Amygdala (tissue), 56 donors: ENCODE measurements at places on chromosomes 16 and 17.
A peak's percentile ranks its signal among the peaks of the same experiment; 100 is the strongest.

DNA sequence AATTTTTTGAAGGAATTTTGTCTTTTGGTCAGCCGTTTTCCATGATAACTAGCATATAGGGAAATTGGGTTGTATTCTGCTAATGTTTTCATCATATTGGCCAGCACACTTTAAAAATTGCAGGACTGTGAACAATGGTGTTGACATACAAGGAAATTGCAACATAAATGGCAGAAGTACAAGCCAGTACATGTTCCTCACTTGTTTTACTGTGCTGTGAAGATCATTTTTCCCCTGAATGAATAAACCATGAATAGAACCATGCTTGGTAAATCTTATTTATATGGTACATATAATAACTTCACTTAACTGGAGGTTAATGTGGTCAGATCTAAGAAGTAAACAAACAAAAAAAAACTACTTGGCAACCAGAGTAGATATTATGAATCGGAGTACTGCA lies 22.8 kb downstream of the OMG start:
- DNase-seq = no peak

GRCh38 chr17:74446551-74447500 lies 14.9 kb downstream of the GPRC5C start:
- DNase-seq = peak; percentile 39

- no peak for DNase-seq
These were observed 179.0 kb downstream of the HAPSTR1 start for GRCh38 chr16:9270424-9270823.

DNA sequence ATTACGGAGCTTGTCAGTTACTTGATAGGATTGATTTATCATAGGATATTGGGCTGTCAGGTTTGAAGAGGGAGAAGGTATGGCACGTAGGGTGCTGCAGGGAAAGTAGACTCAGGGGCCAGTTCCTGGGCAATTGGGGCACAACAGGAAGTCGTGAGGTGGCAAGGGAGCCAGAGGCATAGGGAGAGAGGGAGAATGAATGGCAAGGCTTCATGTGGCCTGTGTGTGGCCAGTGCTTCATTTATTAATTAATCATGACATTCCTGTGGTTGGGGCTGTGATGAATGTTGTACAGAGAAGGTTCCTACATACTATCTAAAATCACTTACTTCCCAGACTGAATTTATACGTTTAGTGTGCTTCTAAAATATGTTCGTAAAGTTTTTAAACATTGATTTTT lies 19.3 kb downstream of the MFSD11 start:
- DNase-seq = no peak

- no peak for DNase-seq
These were observed 44.6 kb downstream of the MRM3 start for GRCh38 chr17:826778-827177.

DNA sequence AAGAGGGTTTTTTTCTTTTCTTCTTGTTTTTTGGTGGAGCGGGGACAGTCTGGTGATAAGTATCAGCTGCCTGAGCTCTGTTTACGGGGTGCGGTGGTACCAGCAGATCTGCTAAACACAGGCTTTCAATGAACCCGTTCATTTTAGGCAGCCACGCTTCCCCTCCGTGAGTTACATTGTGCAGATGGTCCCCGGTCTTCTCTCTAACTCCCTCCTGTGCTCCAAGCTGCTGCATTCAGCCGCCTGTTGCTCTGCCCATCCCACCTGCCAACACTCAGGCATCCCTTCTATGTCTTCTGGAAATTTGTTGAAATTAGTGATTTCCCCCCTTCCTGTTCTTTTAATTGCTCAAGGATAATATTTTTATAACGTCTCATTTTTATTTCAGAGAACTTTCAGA lies 82.1 kb upstream of the ELAC2 start:
- no peak for DNase-seq

DNA sequence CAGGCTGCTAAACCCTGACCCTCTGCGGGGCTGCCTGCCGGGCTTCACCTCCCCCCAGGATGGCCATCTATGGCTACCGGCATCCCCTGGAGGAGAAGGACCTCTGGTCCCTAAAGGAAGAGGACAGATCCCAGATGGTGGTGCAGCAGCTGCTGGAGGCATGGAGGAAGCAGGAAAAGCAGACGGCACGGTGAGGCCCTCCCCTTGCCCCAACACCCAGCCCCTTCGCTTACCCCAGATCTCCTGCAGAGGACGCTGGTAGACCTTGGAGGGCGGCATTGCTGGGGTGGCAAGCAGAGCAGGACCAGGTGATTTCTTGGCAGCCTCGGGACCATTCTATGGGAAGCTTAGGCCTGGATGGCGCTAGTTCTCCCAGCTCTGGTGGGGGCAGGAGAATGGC lies 24.5 kb downstream of the ABCC3 start:
- no peak for DNase-seq

DNA sequence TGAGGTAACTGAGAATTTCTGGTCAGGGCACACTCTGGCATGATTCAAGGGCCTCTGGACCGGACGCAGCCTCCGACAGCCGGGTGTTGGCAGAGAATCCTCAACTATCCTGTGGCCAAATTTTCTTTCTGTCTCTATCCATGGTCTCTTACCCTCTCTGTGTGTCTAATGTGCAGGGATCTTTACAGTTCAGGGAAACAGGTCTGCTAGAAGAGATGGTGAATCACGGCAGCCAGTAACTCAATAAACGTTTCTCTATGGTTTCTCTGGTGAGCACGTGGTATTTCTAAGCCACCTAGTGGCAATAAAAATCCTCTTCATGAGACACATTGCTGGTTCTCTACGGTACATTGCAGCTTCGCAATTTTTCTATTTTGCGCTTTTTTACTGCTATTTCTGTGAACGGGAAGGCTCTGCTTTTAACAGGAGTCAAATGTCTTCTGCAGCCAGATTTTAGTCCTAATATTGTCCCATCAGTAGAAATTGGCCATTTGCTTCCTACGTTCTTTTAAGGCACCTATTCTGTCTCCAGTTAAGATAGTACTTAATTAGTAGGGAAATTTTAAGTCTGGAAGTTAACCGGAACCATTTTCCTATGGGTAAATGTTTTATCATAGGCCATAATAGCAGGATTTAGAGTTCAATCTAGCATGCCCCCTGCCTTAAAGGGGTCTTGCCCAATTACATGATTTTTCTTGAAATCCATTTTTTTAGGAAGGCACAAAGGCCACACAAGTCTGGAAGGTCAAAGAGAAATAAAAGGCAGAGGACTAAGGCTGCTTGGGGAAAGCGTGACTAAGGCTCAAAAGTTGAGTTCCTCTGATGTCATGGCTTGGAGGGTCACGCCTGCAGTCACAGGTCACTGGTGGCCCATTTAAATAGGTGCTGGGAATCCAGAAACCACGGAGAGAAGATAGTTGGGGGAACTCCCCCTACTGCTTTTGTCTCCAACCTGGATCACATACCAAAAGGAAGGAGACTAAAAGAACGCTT lies 31.5 kb downstream of the QPRT start:
- peak; percentile 18 for DNase-seq

DNA sequence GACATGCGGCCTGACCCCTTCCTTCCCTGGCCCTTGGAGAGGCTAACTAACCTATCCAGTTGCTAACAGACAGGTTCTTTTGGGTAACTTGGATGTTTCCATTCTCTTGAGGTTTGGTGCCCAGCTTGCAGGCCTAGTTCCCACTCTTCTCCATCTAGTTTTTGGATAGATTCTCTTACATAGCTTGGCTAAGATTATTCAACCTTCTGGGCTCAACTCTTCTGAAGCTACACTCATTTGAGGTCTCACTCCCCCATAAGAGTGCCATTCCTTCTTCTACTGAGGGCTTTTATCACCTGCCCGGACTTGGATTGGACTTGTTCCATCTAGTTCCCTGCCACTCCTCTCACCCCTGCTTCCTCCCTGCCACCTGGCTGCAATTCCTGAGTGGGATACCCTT lies 44.1 kb upstream of the MARCHF10 start:
- no peak for DNase-seq

- DNase-seq = no peak
These were observed 3.4 kb downstream of the DNAJA2 start for GRCh38 chr16:46970089-46970488.

- no peak for DNase-seq
These were observed 231.2 kb downstream of the PRKCA start for GRCh38 chr17:66533572-66533971.

- DNase-seq = no peak
These were observed 282.9 kb upstream of the IRX5 start for GRCh38 chr16:54647725-54648221.
